ENCODE measurements at places on chromosomes 1 and 21. TPM values are rescaled to one million over a fixed set of nuclear protein-coding genes. Genes with fewer than 3 reads are reported as not detected.

PGLYRP3 gene
- total RNA-seq, result not detected

KAZN gene
- 60.8 TPM for total RNA-seq

DNA sequence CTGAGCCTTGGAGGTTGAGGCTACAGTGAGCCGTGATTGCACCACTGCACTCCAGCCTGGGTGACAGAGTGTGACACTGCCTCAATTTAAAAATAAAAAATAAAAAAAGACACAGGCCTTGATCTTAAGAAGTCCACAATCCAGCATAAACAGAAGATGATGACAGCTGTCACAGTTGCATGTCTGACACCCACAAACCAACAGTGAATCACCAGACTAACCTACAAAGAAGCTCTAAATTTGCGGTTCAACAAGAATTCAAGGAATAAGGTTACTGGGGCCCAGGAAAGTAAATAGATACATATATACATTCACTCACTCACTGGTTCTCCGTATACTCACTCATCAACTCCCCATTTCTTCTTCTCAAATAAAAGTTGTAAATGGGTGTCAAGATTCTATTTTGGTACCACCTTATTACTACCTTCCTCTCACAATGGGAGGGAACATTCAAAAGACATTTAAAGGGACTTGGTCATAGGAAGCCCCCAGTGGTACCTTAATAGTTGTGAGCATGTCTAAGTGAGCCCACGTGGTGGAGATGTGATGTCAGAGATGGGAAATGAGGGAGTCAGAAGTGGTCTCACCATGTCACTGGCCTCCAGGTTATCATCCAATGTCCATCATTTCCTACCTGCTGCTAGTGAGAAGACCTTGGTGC, 66.9 kb upstream of the PRDX6 start:
- DNase-seq, result no peak

- DNase-seq, result no peak
These were observed 7.6 kb downstream of the EFHD2 start for GRCh38 chr1:15417059-15417934.

DNA sequence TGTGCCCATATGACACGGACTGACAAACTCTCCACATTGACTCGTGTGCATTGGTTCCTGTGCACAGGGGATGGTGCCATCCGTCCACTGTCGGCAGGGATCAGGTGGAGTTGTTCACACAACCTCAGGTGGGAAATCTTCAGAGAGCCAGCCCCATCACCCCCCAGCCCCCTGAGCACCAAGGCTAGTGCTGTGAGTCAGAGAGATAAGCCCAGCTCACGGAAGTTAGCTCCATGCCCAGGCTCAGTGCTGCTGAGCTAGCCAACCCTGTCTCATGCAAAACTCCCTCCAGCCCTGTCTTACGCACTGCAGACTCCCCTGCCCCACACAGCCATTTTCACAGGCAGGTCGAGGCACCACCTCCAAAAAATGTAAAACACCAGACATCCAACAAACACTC, 139.0 kb upstream of the NGF start:
- DNase-seq, result no peak

DNA sequence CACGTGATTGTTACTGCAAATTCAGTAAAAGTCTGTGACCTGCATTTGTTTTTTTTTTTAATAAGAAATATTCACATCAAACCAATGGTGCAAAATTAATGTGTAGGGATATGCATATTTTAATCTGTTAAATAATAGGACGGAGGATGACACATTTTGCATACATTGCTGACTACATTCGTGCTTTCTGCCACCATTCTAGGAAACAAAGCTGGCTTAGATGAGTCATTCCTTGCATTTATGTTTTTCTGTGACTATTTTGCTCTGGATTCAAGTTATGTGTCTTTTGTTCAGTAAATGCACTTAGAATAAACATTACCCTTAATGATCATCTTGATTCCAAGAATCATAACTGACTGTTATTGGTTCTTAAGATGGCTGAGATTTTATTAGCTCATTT, 23.9 kb upstream of the CYYR1 start:
- no peak for DNase-seq

- peak; percentile 47 for DNase-seq
These were observed 86.8 kb downstream of the KCNJ6 start for GRCh38 chr21:37829447-37829846.

DNA sequence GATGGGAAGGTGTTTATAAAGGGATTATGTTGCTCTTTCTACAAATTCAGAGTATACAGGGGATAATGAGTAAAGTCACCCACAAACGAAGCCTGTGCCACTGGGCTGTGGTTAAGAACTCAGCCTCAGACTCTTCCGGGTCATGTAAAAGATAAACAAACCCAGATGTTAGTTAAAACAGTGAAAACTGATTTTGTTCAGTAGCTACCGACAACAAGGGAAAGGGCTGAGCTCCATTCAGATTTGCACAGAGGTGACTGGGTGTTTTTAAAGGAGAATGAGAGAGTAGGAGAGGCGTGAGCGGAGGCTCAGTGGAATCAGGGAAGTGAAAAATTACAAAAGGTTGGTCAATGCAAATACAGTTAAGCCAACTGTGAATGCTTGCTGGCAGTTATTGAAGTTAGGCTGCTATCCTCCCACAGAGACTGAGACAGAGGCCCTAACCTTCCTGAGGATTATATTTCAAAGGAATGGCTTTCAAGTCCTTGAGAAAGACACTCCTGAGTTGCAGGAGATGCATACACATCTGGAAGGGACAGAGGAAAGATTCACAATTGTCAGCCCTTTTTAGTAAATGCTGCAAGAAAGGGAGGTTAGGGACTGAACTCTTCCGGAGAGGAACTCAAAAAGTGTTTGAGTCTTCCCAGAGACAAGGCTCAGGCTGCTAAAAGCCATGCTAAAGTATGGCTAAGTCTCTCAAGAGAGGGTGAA, 29.9 kb upstream of the SAMD13 start:
- peak; percentile 48 for DNase-seq

DNA sequence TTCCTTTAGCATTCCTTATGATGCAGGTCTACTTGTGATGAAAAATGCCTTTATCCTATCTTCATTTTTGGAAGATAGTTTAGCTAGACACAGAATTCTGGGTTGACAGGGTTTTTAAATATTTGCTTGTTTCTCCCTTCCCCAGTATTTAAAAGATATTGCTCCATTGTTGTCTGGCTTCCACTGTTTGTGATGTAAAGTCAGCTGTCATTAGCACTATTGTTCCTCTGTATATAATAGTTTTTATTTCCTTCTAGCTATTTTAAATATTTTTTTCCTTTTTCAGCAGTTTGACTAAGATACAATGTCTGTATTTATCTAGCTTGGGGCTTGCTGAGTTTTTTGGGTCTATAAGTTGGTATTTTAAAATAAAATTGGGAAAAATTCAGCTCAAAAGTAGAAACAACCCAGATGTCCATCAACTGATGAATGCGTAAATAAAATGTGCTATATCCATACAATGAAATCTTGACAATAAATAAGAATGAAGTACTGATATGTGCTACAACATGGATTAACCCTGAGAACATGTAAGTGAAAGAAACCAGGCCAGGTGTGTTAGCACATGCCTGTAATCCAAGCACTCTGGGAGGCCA, 11.2 kb downstream of the IFT25 start:
- DNase-seq, result peak; percentile 27

DNA sequence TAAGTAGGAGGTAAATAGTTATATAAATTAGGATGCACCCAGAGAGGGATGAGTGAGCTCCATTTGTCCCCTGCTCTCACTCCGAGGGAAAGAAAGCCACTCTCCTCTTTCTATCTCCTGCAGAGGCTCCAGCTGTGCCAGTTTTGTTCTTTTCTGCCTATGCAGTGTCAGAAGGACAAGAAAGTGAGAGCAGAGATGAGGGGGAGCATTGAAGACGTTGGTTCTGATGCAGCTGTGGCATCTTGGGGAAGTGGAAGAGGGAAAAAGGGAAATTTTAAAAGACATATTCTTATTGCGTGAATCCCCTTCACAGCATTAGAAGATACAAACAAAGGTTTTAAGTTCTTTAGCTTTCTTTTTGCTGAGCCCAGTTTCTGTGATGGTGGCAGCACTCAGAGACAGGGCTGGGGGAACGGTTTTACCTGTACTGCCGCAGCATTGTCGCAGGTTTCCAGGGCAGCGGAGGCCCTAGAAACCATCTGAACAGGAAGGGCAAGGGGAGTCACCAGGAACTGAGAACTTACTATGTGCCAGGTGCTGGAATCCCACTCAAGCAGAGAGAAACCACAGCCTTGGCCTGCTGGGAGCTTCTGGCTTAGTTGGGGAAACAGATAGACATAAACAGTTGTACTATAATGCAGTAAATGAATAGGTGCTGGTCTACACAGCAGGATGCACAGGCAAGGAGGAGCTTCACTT, 44.9 kb upstream of the USP24 start:
- no peak for DNase-seq

Measured in kidney (tissue), 22 donors.